ENCODE measurements at places on chromosomes 13 and 19.

GRCh38 chr19:2315818-2316353 lies 7.9 kb upstream of the LINGO3 start:
- DNase-seq: no peak

DNA sequence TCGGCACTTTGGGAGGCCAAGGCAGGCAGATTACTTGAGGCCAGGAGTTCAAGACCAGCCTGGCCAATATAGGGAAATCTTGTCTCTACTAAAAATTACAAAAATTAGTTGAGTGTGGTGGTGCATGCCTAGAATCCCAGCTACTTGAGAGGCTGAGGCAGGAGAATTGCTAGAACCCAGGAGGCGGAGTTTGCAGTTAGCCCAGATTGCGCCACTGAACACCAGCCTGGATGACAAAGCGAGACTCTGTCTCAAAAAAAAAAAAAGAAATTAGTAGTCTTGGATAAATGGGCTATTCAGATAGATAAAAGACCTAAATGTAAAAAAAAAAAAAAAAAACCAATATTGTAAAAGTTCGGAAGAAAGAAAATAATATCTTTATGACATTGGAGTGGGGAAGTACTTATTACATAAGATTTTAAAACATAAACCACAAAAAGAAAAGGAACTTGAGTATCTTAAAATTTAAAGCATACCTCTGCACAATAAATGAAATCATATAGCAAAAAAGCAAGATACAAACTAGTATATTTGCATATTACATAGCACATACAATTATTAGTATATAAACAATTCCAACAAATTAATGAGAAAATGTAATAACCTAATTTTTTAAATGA lies 26.7 kb upstream of the RNASEH2B start:
- DNase-seq: no peak

GRCh38 chr19:51016798-51017683 lies 2.5 kb downstream of the KLK10 start:
- peak; percentile 59 for DNase-seq

- no peak for DNase-seq
Measured at GRCh38 chr19:51689751-51690453, 3.2 kb upstream of the SPACA6 start.

- DNase-seq: no peak
Measured at GRCh38 chr13:112869202-112870050, 99.6 kb upstream of the MCF2L start.

GRCh38 chr19:1082165-1082927 lies 12.8 kb downstream of the POLR2E start:
- DNase-seq: no peak

DNA sequence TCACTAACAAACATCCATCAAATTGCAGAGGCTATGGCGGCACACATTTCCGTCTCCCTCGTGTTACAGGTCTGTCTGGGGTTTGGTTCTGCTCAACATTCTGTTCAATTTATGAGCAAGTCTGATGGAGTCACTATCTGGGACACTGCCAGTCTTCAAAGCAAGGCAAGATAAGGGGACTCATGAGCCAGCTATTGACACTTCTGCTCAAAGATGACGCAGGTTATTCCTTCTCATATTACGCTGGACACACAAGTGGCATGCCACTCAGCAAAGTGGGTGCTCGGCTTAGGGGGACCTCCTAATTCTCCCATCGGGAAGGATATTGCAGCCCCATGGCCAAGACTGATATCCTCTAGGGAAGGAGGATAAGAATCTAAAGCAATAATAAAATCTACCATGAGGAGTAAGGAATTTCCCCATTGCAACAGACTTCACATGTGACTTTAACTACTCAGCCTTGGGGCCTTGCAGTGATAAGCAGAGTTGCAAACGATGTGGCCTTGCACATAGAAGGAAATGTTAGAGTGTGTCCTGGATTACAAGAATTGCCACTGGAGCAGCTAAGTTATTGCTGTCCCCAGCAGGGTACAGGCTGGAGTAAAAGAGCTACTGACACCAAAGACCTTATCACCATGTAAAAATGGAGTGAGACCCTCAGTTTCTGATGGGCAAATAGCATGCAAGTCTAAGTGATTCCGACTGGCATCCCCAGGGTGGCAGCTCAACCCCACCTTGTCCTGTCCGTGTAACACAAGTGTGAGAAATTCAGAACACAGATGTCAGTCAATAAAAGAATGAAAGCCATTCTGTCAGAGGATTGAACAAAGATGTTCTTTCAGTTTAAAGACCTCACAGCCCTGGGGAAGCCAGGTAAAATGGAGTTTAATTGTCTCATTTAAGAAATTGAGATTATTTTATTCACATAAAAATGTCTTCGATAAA lies 306.1 kb downstream of the IRS2 start:
- no peak for DNase-seq

DNA sequence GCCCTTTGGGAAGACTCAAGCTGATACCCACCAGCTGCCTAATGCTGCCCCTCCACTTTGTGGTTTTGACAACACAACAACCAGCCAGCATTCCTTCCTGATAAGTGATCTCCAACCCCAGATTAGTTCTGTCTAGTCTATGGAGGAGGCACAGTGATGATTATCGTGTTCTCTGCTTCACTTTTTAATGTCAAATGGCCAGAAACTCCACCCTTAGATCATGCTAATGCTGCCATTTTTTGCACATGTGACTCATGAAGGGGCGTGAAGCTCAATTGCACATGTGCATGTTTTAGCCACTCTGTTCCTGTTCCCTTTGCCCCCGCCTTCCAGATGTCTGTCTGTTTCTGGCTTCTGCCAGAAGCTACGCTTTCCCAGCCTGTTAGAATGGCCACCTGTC lies 199.8 kb downstream of the COG6 start:
- no peak for DNase-seq

- no peak for DNase-seq
Measured at GRCh38 chr13:35936246-35936978, 194.8 kb downstream of the DCLK1 start.

- no peak for DNase-seq
Measured at GRCh38 chr13:80006940-80007339, 334.0 kb downstream of the SPRY2 start.

Data from stimulated activated CD8-positive, alpha-beta memory T cell treated with anti-CD3 and anti-CD28 coated beads, Interleukin-15, amount 100 ng/mL, for 24 hours (primary cell).